Umbilical cord (tissue), 2 donors: ENCODE measurements at places on chromosomes 12 and 14.

- no peak for DNase-seq
These were observed 98.6 kb downstream of the GCH1 start for GRCh38 chr14:54803926-54804537.

DNA sequence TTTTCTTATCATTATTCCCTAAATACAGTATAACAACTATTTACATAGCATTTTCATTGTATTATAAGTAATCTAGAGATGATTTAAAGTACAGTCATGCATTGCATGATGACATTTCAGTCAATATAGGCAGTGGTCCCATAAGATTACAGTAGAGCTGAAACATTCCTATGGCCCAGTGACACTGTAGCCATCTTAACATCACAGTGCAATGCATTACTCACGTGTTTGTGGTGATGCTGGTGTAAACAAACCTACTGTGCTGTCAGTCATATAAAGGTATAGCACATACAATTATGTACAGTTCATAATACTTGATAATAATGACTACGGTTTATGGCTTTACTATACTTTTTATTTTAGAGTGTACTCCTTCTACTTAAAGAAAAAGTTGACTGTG lies 13.3 kb downstream of the LLPH start:
- DNase-seq, result no peak

DNA sequence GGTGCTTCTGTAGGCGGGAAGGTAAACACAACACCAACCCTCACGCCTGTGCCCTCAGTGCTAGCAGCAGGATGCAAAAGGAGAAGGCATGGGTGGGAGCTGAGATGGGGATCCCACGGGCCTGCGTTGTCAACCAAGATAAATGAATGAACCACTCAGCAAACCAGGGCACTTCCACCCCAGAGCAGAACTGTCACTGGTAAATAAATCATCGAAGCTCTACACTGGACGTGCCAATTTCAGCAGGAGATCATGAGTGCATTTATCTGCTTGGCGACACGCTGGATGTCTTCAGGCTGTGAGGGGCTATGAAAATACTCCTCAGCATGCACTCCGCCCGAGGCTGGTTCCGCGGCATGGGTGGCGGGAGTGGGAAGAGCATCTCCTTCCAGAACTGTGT lies 33.2 kb downstream of the HSPB8 start:
- no peak for DNase-seq

- DNase-seq, result peak; percentile 83
These were observed 21.7 kb upstream of the CTDSP2 start for GRCh38 chr12:57868221-57868620.

DNA sequence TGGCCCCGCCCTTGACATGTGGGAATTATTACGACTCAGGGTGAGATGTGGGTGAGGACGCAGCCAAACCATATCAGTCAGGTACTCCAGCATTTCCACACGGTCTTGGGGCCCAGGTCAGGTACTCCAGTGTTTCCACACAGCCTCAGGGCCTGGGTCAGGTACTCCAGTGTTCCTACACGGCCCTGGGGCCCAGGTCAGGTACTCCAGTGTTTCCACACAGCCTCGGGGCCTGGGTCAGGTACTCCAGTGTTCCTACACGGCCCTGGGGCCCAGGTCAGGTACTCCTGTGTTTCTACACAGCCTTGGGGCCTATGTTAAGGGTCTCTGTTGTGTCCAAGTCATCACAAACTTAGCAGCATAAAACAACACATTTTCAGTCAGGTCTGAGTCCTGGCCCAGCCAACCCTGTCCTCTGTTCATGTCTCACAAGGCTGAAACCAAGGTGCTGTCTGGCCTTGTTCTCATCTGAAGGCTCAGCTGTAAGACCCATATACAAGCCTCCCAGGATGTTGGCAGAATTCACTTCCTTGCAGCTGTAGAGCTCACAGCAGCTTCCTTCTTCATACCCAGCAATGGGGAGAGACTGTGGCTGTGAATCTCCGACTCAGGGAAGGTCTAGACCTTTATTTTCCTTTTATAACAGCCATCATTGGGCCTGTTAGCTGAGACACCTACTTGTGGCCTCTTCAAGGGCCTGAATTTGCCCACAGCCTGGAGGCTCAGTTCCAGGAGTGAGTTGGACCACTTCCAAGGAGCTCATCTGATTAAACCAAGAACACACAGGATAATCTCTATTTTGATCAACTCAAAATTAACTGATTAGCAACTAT lies 107.6 kb upstream of the SFSWAP start:
- DNase-seq, result no peak

GRCh38 chr14:104634886-104635570 lies 30.5 kb upstream of the TMEM179 start:
- DNase-seq, result no peak

DNA sequence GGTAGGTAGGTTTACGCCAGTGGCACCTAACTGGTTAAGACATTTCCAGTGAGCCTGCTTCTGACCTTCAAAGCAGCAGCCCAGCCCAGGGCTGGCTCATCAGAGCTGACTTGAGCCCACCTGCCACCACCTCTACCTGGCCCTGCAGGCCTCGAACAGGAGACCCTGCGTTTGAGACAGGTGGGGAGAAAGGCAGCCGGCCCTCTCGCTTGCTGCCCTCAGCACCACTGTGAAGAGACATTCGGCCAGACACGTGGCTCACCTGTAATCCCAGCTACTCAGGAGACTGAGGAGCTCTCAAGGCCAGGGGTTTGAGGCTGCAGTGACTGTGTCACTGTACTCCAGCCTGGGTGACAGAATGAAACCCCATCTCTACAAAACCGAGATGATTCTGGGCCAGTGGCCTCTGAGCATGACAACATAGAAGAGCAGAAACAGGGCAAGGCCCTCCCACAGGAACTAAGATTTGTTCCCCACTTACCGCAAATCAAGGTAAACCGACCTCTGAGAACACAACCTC lies 74.2 kb downstream of the TESC start:
- no peak for DNase-seq

GRCh38 chr12:32822344-32822743 lies 66.6 kb upstream of the YARS2 start:
- no peak for DNase-seq

- DNase-seq, result peak; percentile 32
These were observed 43.3 kb upstream of the NT5DC3 start for GRCh38 chr12:103884316-103884715.

DNA sequence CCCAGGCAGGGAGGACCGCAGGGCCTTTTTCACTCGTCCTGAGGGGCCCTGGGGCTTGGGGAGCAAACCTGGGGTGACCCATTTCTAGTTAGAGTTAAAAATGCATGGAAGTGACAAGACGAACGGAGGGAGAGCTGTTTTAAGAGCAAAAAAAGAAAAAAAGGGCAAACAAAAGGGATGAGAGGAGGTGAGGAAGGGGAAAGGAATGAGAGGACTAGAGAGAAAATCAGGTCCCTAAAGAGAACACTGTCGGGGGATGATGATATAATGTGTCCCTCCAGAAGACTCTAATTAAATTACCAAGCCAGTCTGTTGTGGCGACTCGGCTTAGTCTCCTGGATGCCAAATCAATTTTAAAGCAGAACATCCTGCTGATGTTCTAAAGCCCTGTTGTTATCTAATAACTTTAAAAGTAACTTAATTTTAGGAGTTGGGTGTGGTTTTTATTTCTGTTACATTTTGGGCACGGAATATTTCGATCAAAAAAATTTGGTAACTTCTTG lies 1.1 kb downstream of the ANO6 start:
- no peak for DNase-seq

DNA sequence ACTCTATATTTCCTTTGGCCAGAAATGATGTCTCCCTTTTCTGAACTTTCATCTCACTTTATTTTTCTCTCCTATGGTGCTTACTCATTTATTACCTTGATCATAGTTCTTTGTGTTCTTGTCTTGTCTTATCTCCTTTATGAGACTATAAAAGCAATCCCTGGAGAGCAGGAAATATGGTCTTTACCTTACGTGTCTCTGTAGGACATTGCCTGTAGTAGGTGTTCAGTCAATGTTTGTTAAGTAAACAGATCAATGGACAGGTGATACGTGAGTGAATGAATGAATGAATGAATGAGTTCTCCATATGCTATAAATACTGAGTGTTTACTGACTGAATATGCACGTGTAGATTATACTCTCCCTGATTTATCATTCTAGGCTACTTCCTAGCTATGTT lies 193.7 kb upstream of the HMGA2 start:
- DNase-seq, result no peak

GRCh38 chr12:92488735-92489134 lies 214.1 kb upstream of the PLEKHG7 start:
- DNase-seq, result no peak

DNA sequence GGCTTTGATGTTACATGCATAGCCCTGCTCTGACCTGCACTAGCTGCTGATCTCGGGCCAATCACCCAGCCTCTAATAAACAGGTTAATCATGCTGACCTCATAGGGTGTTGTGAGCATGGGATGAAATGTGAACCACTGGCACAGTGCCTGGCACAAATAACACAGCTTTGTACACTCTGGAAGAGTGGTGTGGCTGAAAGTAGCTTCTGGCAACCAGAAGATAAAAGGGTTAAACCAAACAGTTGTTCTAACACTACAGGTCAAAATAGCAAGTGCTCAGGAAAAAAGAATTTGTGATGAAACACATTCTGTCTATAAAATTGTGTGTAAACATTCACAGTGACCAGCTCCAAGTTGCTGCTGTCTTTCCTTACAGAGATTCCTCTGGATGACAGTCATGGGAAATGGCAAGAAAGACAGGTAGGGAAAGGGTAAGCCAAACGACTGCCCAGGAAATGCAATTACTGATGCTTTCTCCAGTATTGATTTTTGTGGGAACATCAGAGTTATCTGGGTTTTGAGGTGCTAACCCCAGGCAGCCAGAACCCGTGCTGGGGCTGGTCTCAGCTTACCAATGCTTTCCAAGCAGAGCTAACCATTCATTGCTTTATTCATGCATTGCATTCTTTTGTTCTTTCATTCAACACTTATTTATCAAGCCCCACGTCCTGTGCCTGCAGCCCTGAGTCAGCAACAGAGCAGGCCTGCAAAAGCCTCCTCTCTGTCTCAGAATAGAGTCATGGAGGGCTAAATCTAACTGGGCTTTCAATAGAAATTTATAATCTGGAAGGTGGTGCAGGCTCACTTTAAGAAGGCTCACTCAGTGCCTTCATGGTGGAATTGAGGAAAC lies 38.1 kb upstream of the CAPRIN2 start:
- DNase-seq, result peak; percentile 2

DNA sequence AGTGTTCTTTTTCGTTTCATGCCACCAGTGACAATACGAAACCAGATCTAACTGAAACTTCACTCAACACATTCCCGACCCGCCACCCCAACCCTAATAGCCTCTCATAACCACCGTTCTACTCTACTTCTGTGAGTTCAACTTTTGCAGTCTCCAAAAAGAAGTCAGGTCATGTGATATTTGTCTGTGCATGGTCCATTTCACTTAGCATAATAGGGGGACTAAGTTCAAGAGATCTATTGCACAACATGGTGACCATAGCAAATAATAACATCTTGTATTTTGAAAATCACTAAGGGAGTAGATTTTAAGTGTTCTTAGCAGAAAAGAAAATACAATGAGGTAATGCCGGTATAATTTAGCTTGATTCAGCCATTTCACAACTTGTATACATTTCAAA lies 376.4 kb downstream of the DIO2 start:
- no peak for DNase-seq

GRCh38 chr14:23930742-23931141 lies 22.8 kb upstream of the DHRS4 start:
- peak; percentile 91 for DNase-seq

- DNase-seq, result no peak
These were observed 328.7 kb downstream of the RAD51B start for GRCh38 chr14:68148276-68148675.
